ENCODE measurements at places on chromosomes 7 and 10.

- DNase-seq: no peak
Observed at GRCh38 chr10:4267086-4267773, 482.2 kb upstream of the KLF6 start.

- DNase-seq: no peak
Observed at GRCh38 chr10:91389636-91390512, 20.3 kb upstream of the HECTD2 start.

GRCh38 chr10:122446668-122447423 lies 7.6 kb upstream of the ARMS2 start:
- DNase-seq: no peak

DNA sequence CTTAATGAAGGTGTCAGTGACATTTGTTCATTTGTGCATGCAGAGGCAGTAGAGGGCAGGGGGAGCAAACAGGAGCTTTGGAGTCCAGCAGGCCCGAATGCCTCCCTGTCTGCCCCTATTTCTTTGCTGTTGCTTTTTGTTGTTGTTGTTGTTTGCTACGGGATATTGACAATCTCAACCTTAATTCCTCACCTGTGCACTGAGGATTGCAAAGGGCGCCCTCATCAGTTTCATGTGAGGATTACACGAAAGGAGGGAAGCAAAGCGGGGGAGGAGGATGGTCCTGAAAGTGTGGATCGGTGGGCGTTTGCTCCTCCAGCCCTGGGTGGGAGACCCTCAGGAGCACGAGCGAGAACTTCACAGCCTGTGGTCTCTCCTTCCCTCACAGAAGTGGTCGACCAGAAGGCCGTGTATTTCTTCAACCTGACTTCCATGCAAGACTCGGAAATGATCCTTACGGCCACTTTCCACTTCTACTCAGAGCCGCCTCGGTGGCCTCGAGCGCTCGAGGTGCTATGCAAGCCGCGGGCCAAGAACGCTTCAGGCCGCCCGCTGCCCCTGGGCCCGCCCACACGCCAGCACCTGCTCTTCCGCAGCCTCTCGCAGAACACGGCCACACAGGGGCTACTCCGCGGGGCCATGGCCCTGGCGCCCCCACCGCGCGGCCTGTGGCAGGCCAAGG lies 9.6 kb downstream of the GDF10 start:
- DNase-seq: no peak

DNA sequence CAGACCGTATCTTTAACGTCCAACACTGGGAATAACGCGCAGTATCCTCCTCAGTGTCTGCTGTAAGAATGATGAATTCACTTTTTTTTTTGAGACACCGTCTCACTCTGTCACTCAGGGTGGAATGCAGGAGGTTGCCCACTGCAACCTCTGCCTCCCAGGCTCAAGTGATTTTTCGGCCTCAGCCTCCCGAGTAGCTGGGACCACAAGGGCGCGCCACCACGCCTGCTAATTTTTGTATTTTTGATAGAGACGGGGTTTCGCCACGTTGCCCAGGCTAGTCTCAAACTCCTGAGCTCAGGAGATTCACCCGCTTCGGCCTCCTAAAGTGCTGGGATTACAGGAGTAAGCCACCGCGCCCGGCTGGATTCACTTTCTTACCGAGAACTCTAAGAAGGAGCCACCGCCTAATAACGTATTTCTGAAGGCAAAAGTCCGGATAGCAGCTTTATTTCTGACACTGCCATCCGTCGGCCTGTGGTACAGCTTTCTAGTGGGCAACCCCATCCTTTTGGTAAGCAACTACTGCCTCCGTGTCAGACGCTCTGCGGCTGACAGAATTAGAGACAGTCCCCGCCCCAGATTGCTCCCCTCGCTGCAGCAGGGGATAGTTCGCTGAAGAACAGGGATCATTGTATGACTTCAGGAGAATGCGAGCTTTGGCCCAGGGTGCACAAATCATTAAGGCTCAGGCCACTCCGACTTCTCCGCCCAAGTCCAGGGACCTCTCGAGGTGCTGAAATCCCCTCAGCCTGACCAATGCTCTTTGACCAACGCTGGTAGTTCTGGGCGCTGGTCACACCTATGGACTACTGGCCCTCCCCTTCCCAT lies 662 bp downstream of the POLR3A start:
- DNase-seq: no peak

GRCh38 chr10:20059084-20059835 lies 243.0 kb downstream of the PLXDC2 start:
- DNase-seq: no peak

- no peak for DNase-seq
Observed at GRCh38 chr7:66379542-66380160, 174.5 kb downstream of the TPST1 start.
